ENCODE measurements at places on chromosomes 11 and 22.
A peak's percentile ranks its signal among the peaks of the same experiment; 100 is the strongest.

DNA sequence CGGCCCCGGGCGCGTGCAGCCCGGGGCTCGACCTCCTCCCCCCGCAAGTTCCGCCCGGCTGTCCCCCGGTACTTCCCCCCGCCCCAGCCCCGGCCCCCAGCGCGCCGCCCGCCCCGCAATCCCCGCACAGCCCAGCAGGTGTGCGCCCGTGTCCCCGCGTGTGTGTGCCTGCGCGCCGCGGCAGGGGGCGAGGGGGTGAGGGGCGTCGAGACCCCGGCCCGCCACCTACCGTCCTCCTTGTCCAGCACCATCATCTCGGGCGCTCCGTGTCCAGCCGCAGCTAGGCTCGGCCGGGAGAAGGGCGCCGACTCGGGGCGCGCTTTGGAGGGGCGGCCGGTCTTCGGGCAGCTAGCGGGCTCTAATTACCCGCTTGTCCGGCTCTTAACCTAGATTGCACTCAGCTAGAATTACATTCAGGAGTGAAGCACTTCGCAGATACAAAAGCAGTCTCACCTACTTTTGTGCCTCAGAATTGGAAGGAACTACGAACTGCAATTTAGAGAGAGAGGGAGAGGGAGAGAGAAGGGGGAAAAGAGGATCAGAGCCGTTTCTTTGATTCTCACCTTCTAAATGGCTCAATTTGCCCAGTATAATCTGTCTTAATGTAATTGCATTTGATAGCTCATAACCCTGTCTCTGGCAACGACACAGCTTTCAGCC is 439 bp downstream of the LMO1 start:
- peak; percentile 50 for DNase-seq

DNA sequence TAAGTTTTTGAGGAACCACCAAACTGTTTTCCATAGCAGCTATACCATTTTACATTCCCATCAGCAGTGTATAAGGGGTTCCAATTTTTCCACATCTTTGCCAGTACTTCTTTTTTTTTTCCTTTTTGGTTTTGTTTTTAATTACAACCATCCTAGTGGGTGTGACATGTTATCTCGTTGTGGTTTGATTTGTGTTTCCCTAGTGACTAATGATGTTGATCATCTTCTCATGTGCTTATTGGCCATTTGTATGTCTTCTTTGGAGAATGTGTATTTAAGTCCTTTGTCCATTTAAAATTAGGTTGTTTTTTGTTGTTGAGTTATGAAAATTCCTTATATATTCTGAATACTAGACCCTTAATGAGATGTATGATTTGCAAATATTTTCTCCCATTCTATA is 59.3 kb downstream of the STIM1 start:
- DNase-seq: no peak

DNA sequence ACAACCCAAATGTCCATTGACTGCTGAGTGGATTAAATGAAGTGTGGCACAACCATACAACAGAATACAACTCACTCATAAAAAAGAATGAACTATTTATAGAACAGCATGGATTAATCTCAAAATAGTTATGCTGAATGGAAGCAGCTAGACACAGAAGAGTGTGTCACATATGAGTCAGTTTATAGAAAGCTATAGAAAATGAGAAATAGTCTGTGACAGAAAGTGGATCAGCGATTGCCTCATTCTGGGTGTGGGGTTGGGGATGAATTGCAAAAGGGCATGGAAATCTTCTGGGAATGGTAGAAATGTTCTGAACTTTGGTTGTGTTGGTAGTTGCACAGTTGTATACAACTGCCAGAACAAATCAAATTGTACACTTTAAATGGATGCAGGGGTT is 37.4 kb downstream of the PRR5L start:
- DNase-seq: no peak

DNA sequence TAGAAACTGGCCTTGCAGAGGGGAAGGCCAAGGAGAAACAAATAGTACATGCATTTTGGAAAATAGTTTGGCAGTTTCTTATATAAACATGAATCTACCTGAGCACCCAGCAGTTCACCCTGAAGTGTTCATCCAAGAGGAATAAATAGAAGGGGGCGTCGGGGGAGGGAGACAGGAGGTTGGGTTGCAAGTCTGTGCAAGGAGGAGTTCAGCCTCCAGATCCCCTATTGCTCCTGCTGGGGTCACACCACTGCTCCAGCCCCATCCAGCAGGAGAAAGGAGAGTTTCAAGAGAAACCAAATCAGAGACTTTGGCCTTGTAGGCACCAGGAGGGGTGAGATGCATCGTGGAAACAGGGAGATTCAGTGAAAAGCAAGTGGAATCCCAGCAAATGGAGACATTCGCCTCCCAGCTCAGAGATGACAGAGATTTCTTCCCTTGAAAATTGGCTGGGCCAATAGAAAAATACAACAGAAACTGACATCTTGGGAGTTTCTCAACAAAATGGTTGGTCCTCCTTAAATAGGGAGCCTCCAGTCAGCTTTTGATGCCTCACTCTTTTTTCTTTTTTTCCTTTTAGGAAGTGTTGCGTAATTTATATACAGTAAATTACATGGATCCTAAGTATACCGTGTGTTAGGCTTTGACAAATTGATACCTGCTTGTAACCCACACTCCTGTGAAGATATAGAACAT is 34.1 kb downstream of the OTOG start:
- no peak for DNase-seq

- DNase-seq: no peak
Observed at GRCh38 chr11:111376181-111376871, 2.7 kb downstream of the POU2AF1 start.

GRCh38 chr22:50627642-50628542 is at the start of gene ARSA:
TSS of gene ARSA (minus strand) at chr22:50628152. CDS start at chr22:50627779, 373 bp downstream.
- peak; percentile 70 for DNase-seq
